NCI-H146 (cell line): ENCODE measurements at places on chromosomes 3 and 15.

DNA sequence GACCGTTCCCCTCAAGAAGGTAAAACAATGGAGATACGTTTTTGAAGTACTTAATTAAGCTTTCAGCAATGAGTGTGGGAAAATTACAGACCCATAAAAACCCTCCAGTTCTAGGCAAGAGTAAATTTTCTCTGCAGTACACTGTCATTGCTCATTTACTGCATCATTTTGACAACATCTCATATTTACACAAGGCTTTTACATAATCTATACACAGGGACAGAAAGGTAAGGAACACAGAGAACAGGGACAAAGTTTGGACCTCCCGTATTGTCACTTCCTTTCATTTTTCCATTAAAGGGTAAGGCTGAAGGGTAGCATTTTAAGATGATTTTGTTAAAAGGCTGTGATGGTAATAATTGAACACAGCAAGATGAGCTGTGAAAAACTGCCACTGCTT is 7.4 kb upstream of the HGD start:
- no peak for DNase-seq

GRCh38 chr3:122004107-122004506 is 17.9 kb downstream of the ILDR1 start:
- DNase-seq: peak; percentile 52

- DNase-seq: no peak
Observed at GRCh38 chr3:35724106-35724505, 84.8 kb downstream of the ARPP21 start.

- no peak for DNase-seq
Observed at GRCh38 chr15:88802250-88802990, 816 bp upstream of the ACAN start.

DNA sequence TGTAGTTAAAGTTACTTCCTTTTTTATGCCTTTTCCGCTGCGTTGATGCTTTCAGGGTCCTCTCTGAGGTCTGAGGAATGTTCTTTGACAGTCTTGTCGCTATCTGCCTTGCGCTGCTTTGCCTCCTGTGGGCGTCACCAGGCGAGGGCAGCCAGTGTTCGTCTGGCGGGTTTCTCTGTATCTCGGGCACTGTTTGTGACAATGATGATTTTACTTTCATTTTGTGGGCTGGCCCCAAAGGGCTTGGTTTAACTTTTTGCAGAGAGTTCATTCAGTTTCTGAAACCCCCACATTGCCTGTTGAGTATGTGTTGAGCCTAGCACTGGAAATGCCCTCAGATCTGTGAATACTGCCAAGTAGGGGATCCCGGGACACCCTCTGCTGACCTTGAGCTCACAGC is 24.6 kb upstream of the SACM1L start:
- DNase-seq: no peak

GRCh38 chr3:149393345-149394160 is 16.1 kb upstream of the TM4SF1 start:
- peak; percentile 84 for DNase-seq

DNA sequence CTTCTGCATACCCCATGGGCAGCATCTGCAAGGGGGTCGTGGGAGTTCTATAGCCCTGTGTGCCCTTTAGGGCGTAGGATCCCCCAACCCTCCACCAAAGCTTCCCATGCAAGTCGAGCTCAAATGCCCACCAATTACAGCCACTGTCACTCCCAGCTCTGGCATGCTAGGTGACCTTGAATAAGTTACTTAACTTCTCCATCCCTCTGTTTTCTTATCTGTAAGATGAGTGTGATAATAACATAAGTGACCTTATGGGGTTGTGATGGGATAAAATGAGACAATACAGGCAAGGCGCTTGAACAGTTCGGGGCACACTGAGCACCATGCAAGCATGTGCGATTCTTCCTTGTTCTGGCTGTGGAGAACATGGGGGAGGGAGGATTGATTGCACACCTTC is 74.8 kb upstream of the POMGNT2 start:
- DNase-seq: no peak

GRCh38 chr3:57164657-57165573 is at the start of gene IL17RD:
Gene IL17RD (minus strand): TSS chr3:57165353. CDS start chr3:57165286, 67 bp downstream.
- DNase-seq: peak; percentile 90

DNA sequence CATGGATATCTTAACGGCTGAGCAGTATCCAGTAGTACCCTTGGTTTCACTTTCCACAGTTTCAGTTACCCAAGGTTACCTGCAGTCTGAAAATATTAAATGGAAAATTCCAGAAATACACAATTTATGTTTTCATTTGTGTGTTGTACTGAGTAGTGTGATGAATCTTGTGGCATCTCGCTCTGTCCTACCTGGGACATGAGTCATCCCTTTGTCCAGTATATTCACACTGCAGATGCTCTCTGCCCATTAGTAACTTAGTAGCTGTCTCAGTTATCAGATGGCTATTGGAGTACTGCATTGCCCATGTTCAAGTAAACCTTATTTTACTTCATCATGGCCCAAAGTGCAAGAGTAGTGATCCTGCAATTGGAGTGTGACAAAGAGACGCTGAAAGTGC is 26.1 kb downstream of the GASK1A start:
- DNase-seq: no peak
